Renal cortical epithelial cell (primary cell): ENCODE measurements at places on chromosomes 16 and 17. TPM values are rescaled to one million over a fixed set of nuclear protein-coding genes. Genes with fewer than 3 reads are reported as not detected.

The SLC43A2 gene
- 8.9 and 33.1 TPM in 2 replicates for total RNA-seq

The CLEC18C gene
- total RNA-seq = 0.60 and 4.3 TPM in 2 replicates

The GRIN2A gene
- 0.15 and 0.87 TPM in 2 replicates for total RNA-seq

The SLC26A11 gene
- total RNA-seq = 4.0 and 26.0 TPM in 2 replicates

The ZNF469 gene
- total RNA-seq = 0.35 and 0.80 TPM in 2 replicates

The CFAP97D1 gene
- total RNA-seq = under 0.01 TPM in 1 of 2 replicates, not detected in the other

The LRRC75A gene
- total RNA-seq = under 0.01 and 0.30 TPM in 2 replicates

The SLC13A2 gene
- total RNA-seq = not detected in 2 replicates

The CCL4 gene
- total RNA-seq = not detected in 2 replicates

The SERPINF2 gene
- 0.87 and 9.6 TPM in 2 replicates for total RNA-seq

The CD300LF gene
- total RNA-seq = not detected in 2 replicates

The FZD2 gene
- total RNA-seq = 1.6 and 19.9 TPM in 2 replicates

The ENPP7 gene
- total RNA-seq = not detected in 2 replicates

The KRTAP9-8 gene
- not detected in 2 replicates for total RNA-seq
